ENCODE measurements at places on chromosomes 2 and 18. TPM values are rescaled to one million over a fixed set of nuclear protein-coding genes. Genes with fewer than 3 reads are reported as not detected.

The TUBA4B gene
- total RNA-seq = 0.25 TPM

The GRHL1 gene
- 4.0 TPM for total RNA-seq

The KCNG2 gene
- total RNA-seq = not detected

DNA sequence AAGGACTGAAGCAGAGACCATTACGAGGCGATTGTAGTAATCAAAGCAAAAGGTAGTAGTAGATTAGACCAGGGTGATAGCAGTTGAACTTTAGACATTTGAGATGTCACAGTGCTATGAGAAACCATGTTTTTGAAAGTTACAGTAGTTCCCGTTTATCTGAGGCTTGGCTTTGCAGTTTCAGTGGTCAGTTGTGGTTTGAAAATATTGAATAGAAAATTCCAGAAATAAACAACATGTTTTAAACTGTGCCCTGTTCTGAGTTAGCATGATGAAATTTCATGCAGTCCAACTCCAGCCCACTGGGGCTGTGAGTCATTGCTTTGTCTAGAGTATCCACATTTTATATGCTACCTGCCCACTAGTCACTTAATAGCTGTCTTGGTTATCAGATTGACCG lies 47.5 kb downstream of the ZNF638 start:
- peak; percentile 69 for DNase-seq
